ENCODE measurements at places on chromosomes 2 and 18. TPM values are rescaled to one million over a fixed set of nuclear protein-coding genes. Genes with fewer than 3 reads are reported as not detected.

DNA sequence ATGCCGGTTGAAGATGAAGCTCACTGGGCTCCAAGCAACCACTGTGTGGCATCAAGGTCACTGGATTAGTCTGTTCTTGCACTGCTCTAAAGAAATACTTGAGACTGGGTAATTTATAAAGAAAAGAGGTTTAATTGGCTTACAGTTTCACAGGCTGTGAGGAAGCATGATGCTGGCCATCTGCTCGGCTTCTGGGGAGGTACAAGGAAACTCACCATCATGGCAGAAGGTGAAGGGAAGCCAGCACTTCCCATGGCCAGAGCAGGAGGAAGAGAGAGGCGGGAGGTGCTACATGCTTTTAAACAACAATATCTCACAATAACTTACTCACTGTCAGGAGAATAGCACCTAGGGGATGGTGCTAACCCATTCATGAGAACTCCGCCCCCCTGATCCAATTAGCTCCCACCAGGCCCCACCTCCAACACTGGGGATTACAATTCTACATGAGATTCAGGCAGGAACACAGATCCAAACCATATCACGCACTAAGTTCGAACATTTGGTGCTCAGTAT, 109.7 kb upstream of the MGAT5 start:
- DNase-seq, result no peak

- peak; percentile 82 for DNase-seq
Observed at GRCh38 chr2:26577442-26578112, 63.6 kb downstream of the CIB4 start.

Gene RAB6C
- not detected for total RNA-seq

DNA sequence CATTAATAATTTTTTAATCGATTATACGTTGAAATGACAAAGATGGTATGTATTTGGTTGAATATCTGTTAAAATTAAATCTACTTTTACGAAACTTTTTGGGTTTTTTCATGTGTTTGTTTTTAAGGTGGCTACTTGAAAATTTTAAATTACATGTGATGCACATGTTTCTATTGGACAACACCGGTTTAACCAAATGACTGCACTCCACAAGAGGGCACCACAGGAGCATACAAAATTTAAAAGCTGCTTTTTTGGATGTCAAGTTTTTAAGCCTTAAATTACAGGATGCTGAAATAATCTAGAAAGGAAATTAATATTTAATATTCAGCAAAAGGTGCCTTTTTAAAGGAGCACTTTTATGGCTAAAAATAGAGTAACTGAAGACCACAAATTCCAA, 98.7 kb downstream of the ACVR1 start:
- peak; percentile 77 for DNase-seq

Gene TRABD2A
- 2.0 TPM for total RNA-seq

DNA sequence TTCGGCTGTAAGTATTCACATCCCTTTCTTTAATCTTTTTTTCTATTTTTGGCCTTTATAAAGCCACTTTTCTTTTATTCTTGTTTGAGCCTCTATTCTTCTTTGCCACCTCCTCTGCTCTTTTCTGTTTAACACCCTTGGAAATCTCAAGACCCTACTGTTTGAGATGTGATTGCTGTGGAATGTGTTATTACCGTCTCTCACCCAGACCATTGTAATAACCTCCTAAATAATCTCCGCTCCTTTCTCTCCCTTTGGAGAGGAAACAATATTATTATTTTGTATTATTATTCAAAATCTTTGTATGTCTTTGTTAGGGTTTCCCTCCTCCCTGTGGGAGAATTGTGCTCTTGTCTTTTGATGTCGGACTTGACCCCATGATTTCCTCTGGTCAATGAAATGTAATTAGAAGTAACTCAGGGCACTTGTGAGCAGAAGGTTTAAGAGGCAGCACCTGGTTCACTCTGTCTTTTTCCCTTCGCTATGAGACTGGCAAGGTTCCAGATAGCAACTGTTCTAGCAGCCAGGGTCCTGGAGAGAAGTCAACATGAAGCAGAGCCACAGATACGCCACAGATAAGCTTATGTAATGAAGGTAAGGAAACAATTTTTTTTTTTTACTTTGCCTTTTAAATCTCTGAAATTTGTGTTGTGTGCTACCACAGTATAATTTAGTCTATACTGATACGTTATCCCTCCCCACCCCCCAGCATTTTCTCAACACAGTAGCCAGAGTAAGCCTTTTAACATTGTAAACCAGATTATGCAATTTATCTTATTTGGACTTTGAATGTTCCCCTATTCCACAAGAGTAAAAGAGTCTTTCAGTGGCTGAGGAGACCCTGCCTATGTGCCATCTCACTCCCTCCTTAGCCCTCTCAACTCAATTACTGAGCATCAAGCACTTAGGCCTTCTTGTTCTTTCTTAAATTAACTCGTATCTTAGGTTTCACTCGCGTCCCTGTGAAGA, 601.2 kb upstream of the ZNF804A start:
- no peak for DNase-seq

DNA sequence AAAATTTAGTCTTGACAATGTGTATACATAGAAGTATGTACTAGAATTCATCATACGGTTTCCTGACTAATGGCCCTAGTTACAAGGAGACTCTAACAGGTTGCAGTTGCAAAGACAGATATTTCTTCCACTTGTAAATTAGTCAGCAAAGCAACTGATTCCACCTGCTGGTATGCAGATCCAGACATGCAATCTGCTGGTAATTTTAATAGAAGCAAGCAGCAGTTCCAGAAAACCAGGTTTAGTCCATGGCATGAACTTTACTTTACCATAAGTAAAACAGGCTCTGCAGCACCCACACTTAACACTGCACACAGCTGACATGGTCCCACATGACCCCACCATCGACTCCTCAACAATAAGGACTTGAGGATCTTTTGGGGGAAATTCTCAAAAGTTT, 110.9 kb upstream of the SP3 start:
- DNase-seq, result peak; percentile 19

Gene SANBR
- 6.1 TPM for total RNA-seq

DNA sequence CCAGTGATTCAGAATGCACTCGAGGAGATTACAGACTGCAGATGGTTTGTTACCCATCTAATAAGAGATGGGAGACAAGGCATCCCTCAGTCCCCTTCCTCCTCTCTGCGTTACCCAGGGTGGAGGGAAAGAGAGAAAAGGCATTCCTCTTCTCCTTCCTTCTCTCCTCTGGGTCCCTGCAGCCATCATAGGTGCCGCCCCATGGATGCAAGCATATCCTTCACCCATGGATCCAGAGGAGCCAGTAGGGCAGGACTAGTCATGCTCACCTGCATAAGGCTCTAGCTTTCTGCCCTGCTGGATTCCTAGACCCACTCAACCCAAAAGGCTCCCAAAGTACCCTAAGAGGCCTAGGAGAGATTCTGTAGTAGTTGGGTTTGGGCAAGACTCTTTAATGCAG, 20.4 kb downstream of the CMPK2 start:
- no peak for DNase-seq

- no peak for DNase-seq
Observed at GRCh38 chr18:13485604-13486003, 240.8 kb downstream of the FAM210A start.

DNA sequence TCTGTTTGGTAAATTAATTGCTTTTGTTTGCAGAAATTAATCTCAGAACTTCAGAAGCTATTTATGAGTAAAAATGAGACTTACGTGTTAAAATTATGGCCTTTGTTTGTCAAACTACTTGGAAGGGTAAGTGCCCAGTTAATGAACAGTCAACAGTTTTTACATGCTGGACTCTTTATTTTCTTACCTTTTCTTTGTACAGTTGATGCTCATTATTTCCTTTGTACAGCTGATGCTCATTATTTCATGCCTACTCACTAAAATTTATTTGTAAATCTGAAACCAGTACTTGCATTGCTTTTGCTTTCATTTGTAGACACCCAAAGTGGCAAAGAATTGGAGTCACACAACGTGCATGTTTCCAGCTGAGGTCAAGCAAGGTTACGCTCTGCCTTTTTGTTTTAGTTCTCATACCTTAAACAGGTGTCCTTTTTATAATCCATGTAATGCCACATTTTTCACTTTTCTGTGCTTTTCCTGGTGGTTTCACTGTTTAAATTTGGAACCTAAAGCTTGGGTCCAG, 13.3 kb downstream of the RIF1 start:
- no peak for DNase-seq
